ENCODE measurements at places on chromosomes 3 and 15. TPM values are rescaled to one million over a fixed set of nuclear protein-coding genes. Genes with fewer than 3 reads are reported as not detected.

DNA sequence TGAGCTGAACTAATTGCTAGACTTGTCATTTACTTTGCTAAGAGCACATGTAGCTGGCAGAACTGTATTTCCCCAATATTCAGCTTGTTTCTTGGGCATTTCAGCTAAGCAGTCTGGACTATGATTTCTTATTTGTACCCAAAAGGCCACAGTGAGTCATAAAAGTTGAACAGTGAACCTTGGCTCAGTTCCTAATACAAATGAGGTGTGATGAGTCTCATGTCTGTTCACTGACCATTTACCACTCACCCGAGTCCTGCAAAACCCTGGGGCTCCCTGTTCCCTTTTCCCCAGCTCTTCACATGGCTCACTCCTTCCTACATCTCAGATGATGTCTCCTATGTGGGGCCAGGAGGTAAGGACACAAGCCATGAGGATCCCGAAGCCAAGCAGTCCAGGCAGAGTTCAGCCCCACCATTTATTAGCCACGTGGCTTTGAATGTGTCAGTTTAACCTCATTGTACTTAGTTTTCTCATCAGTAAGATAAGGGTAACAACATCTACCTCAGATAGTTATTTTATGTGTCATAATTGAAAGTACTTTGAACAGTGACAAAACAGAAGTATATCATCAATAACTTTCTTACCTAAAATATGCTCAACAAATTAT, 239.3 kb downstream of the IL5RA start:
- H3K27ac ChIP-seq: no peak overlapping the region
- no peak overlapping the region for H3K4me3 ChIP-seq
- H3K36me3 ChIP-seq: no peaks in the 10 kb centered on the region

FAM98B gene
- polyA plus RNA-seq: 21.4 TPM

DNA sequence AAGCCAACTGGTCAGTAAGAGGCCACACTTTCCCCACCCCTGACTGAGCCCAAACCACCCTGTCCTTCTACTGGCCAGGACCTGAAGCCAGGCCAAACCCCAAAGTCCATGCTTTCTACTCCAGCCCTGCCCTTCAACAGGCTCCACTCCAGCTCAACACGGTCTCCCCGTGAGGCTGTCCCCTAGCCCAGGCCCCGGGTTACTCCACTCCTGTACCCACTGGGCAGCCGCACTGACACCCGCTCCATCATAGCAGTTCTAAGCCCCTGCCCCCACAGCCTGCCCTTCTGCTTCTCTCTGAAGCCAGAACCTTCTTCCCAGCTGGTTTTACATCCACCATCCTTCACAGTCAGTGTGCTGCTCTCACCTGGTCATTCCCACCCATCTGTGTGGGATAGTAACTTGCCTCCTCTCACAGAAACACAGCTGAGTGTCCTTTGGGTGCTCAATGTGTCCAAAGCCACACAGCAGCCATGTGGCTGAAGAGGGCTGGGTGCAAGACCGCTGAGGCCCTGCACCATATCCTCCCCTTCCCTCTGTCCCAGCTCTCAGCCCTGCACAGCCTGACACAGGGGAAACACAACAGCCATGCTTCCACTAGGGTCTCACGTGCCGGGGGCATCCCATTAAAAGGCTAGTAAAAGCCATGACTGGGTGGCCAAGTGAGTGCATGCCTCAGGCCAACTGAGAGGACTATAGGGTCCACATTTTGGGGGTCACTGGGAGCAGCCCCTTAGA, 38.1 kb downstream of the TLE3 start:
- H3K36me3 ChIP-seq: peaks cover 97% of the 10 kb centered on the region
- no peaks in the 10 kb centered on the region for H3K27me3 ChIP-seq
- no peak overlapping the region for H3K27ac ChIP-seq
- H3K4me3 ChIP-seq: no peak overlapping the region

IMP3 gene
- 160 TPM for polyA plus RNA-seq

- H3K4me3 ChIP-seq: no peak overlapping the region
- DNase-seq: no peak
- no peaks in the 10 kb centered on the region for H3K27me3 ChIP-seq
- H3K4me1 ChIP-seq: peaks cover 21% of the 10 kb centered on the region
- H3K36me3 ChIP-seq: no peaks in the 10 kb centered on the region
Measured at GRCh38 chr3:58004973-58005372, 3.2 kb upstream of the FLNB start.

- no peaks in the 10 kb centered on the region for H3K4me1 ChIP-seq
- no peaks in the 10 kb centered on the region for H3K36me3 ChIP-seq
- H3K4me3 ChIP-seq: no peak overlapping the region
- H3K27me3 ChIP-seq: no peaks in the 10 kb centered on the region
- H3K27ac ChIP-seq: no peak overlapping the region
Measured at GRCh38 chr15:53808058-53808706, 48.7 kb upstream of the WDR72 start.

DNA sequence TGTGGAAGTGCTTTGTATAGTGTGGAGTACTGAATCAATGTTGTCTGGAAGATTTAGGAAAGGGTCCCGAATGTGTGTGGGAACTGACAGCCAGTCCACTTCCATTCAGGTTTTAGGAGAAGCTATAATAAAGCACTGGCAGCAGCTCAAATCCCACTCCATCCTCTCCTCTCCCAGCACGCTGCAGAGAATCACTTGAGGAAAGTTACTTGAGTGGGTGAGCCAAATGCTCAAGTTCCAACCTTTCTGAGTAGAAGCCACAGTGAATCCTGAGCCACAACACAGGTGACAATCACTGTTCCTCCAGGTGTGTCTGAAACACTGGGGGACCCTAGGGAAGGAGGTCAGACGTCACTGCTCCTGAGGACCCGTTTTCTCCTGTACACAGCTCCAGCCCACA, 106.5 kb downstream of the TIGIT start:
- no peak overlapping the region for H3K4me3 ChIP-seq
- DNase-seq: no peak
- no peaks in the 10 kb centered on the region for H3K4me1 ChIP-seq
- H3K27me3 ChIP-seq: no peaks in the 10 kb centered on the region
- no peak overlapping the region for H3K27ac ChIP-seq
- no peaks in the 10 kb centered on the region for H3K36me3 ChIP-seq

BBX gene
- 5.5 TPM for polyA plus RNA-seq

AGBL1 gene
- not detected for polyA plus RNA-seq

Measured in K562 (cell line).